ENCODE measurements at places on chromosomes 3 and 15.

DNA sequence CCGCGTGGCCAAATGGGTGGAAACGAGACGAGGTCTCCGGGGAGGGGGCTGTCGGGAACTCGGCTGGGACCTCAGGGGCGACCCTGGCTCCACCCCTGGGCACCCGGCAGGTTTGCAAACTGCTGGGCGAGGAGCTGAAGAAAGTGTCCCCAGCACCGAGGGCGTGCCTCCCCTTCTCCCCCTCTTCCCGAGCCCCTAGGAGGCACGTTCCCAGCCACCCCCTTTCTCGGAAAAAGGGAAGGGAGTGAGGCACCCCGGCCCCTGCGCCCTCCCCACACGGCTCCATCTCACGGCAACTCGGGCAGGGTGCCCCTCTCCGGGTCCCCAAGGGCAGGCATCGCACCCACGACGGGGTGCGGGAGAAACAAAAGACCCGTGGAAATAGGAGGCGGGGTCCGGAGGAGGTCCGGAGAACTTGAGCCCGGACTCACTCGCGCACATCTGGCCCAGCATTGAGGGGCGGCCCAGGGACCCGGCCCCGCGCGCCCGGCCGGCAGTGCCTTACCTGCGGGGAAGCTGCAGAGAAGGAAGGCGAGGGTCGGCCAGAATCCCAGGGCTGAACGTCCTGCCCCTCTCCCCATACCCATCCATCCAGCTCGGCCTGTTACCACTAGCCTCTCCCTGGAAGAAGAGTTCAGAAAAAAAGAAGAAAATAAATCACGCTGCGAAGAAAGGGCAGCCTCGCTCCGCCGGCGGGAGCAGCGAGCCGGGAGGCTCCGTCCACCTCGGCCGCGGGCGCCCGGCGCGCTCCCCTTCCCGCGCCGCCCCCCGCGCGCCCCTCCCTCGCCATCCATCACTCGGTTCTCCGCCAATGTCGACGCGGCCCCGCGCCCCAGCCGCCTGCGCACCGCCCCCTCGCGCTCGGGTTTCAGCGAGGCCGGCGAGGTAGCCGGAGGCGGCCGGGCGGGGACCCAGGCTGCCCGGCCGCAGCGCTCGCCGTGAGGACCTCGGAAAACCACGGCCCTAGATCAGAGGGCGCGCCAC is 16.3 kb downstream of the RGMA start:
- peak; percentile 91 for DNase-seq

GRCh38 chr15:59419170-59419569 is 18.8 kb upstream of the FAM81A start:
- DNase-seq, result no peak

- DNase-seq, result no peak
Observed at GRCh38 chr3:53716998-53717397, 129.2 kb downstream of the CHDH start.

GRCh38 chr3:120451806-120452205 is 1.0 kb upstream of the FSTL1 start:
- no peak for DNase-seq

DNA sequence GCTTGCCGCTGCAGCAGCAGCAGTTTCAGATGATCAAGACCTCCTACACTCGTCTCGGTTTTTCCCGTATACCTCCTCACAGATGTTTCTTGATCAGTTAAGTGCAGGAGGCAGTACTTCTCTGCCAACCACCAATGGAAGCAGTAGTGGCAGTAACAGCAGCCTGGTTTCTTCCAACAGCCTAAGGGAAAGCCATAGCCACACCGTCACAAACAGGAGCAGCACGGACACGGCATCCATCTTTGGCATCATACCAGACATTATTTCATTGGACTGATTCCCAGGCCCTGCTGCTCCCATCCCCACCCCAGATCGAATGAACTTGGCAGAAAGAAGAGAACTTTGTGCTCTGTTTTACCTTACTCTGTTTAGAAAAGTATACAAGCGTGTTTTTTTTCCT is 17.6 kb downstream of the CALML4 start:
- DNase-seq, result no peak

DNA sequence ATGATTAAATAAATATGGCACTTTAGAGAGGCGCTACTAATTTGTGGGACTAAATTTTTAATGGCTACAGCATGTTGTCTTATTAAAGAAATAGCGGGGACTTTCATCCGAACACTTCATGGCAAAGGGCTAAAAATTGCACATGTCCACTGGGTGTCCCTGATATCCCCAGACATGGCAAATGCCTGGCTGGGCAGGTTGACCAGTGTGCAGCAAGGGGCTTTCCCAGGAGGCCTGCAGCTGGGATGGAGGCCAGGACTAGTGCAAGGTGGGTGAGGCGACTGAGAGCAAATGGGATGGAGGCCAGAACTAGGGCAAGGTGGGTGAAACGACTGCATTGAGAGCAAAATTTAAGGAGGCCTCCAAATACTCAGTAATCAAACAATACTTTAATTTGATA is 167.4 kb upstream of the SMAD3 start:
- DNase-seq, result no peak

DNA sequence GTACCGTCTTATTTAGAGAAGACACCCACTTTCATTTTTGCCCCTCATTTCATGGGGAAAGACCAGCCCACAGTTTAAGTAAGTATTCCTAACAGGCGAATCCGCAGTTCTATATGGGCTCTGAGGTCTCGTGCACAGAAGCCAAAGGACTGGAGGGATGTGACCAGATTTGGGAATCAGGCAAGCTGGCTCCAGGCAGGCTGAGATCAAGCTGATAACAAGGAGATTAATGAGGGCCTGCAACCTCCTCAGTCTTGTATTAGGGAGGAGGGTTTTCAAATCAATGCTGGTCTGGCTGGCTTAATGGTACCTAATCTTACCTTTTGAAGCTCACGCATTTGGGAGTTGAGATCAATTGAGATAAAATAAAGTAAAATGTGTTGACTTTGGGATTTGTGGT is 15.3 kb downstream of the ST8SIA2 start:
- DNase-seq, result no peak

- DNase-seq, result peak; percentile 83
Observed at GRCh38 chr3:149273096-149273751, 51.6 kb upstream of the CP start.

DNA sequence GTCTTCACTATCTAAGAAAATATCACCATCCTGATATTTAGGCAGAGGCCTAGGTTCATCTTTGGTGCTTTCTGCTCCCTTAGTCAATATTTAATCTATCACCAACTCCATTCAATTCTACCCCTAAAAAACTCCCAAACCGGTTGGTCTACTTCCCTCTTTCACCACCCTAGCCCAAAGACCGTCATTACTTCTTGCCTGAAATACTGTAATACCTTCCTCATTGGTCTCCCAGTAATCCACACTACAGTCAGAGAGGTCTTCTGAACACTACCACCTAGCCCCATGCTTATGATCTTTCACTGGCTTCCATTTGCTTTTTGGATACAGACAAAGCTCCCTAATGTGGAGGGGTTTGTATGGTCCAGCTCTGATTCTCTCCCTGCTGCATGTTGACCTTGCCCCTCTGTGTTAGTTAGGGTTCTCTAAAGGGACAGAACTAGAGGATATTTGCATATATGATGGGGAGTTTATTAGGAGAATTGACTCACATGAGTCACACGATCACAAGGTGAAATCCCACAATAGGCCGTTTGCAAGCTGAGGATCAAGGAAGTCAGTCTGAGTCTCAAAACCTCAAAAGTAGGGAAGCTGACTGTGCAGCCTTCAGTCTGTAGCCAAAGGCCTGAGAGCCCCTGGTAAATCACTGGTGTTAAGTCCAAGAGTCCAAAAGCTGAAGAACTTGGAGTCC is 36.4 kb upstream of the ATP2C1 start:
- DNase-seq, result no peak

- DNase-seq, result no peak
Observed at GRCh38 chr15:101539492-101539891, 50.0 kb upstream of the PCSK6 start.

DNA sequence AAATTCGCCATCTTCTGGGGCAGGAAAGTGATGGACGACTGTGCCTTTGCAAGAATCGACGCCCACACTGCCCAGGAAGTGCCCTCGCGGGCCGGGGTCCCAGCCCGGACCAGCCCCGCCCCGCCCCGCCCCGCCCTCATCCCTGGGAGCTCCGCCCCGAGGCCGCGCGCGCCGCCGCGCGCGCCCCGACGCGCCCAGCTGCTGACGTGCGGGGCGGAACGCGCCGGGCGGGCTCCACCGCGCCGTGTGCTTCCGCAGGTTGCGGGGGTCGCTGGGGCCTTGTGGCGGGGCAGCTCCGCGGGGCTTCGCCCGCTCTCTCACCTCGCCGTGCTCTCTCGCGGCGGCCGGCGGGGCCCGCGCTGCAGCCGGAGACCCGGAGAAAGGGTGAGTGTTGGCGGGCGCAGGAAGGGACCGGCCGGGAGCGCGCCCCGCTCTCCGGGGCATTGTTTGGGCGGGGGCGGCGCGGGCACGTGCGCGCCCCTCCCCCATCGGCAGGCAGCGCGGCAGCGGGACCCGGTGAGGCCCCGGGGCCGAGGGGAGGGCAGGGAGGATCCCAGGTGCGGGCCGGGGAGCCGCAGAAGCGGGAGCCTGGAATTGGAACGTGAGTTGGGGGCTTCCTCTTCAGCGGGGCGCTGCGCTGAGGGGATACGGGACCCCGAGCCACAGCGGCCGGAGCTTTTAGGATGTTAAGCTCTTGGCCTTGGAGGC is at the start of gene YEATS2:
YEATS2 (plus strand) TSS at position 188 of the 708 bp plus-strand sequence. CDS start 17,366 bp downstream, outside the sequence.
- peak; percentile 87 for DNase-seq

- no peak for DNase-seq
Observed at GRCh38 chr15:91892436-91892835, 38.9 kb downstream of the SLCO3A1 start.

GRCh38 chr3:129688271-129688895 is 81.9 kb upstream of the PLXND1 start:
- DNase-seq, result peak; percentile 69

DNA sequence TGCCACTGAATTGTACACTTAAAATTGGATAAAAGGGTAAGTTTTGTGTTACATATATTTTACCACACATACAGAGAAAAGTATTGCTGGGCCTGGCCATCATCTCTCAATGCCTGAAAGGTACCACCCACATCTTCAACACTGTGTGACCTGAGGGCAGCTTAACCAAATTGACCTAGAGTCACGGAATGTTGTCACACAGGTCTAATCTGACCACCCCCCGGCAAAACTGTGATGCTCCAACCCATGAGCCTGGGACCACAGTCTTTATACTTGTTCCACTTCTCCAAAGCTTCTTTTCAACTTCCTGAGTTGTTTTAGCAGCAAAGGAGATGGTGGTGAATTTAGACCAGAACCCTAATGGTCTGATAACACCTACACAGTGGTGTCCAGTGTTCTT is 210.3 kb upstream of the TPM1 start:
- no peak for DNase-seq

DNA sequence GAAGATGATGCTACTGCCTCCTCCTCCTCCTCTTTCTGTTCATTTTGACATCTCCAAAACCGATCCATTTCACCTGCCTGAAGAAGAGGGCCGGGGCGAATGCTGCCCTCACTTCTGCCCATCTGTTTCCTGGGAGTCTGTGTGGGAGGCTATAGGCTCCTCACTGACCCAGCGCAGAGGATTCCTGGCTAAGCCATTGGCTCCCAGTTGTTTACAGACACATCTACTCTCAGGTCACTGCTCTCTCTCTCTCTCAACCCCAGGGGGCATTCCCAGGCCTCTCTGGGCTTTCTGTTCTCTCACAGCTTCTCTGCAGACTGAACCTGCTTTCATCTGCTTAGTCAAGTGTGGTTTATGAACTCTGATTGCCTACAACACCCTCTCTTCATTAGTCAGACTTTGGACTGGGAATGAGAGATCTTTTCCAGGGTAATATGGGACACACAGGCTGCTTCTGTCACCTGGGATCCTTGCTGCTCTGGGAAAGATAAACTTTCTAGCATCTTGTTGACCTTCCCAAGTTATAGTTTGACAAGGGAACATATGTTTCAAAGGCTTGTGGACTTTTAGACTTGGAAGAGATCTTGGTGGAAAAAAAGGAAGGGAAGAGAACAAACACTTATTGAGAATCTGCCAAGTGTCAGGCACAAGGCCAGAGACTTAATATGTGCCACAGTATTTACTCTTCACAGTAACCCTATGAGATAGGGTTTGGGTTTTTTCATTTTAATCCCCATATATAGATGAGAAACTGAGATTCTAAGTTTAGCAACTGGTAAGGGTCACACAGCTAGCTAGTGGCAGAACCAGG is 30.2 kb upstream of the USP3 start:
- DNase-seq, result peak; percentile 79

GRCh38 chr15:93865586-93865985 is 365.8 kb upstream of the MCTP2 start:
- no peak for DNase-seq

- no peak for DNase-seq
Observed at GRCh38 chr15:100500226-100500990, 28.3 kb downstream of the CERS3 start.

DNA sequence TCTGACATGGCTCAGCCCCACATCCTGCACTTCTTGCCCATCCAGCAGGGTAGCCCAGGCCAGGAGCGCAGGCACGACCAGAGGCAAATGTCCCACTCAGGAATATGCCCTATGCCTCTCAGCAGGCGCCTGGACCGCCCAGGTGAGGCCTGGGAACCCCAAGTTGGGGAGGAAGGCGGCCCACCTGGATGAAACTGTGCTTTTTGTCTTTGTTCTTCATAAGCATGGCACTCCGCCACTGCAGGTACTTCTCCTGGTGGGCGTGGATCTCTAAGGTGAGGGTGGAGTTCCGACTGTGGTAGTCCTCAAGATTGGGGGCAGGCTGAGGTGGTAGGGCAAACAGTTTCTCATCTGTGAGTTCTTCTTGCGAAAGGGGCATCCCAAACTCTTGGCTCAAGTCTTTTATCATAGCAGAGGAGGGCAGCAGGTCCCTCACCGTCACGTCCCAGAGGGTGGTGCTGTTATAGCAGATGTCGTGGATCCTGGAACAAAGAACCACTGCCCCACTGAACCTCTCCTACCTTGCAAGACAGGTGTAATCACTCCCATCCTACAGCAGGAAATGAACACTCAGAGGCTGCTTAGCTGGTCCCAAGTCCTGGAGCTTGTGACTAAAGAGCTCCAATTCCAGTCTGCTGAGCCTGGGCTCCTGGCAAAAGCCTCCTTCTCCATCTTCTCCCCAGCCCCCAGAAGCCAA is 53.2 kb downstream of the ACAD9 start:
- no peak for DNase-seq

- DNase-seq, result no peak
Observed at GRCh38 chr3:151766454-151766853, 32.7 kb downstream of the AADACL2 start.

DNA sequence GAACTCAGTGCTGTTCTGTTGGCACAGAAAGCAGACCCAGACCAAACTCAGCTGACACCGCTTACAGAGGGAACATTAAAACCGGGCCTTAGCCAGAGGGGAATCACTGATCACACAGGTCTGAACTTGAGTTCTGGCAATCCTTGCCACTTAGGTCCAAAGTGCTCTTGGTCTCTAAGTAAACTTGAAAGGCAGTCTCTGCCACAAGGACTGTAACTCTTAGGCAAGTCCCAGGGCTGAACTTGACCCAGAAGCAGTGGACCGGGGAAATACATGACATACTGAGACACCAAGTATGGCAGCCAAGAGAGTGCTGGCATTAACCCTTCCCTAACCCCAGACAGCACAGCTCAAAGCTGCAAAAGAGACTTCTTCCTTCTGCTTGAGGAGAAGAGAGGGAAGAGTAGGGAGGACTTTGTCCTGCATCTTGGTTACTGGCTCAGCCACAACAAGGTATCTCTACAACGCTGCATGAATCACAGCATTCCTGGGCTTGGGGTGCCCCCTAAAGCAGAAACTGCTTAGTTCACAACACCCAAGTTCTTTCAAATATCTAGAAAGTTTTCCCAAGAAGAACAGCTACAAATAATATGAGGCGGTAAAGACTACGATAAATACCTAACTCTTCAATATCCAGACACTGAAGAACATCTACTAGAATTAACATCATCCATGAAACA is 32.5 kb downstream of the NAALADL2 start:
- no peak for DNase-seq

GRCh38 chr3:115666920-115667737 is 43.8 kb downstream of the GAP43 start:
- no peak for DNase-seq
